ENCODE measurements at places on chromosomes 11 and 22.

- no peak for DNase-seq
Observed at GRCh38 chr22:42655693-42656092, 6.5 kb upstream of the CYB5R3 start.

DNA sequence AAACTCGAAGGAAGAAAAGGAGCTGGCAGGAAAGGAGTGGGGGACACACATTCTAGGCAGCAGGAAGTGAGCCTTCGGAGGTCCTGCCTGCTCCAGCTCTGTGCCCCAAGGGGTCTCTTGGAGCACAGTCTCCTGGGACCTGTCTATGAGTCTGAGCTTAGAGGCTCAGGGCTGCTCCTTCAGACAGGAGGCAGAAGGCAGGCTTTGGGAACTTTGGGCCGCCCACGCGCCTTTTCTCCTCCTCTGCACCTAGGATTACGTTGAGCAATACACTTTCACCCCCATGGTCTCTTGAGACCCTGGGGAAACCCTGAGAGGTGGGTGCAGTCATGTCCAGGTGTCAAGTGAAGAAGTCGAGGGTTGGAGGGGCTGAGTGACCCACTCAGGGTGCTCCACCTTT is 965 bp downstream of the TCN2 start:
- no peak for DNase-seq

DNA sequence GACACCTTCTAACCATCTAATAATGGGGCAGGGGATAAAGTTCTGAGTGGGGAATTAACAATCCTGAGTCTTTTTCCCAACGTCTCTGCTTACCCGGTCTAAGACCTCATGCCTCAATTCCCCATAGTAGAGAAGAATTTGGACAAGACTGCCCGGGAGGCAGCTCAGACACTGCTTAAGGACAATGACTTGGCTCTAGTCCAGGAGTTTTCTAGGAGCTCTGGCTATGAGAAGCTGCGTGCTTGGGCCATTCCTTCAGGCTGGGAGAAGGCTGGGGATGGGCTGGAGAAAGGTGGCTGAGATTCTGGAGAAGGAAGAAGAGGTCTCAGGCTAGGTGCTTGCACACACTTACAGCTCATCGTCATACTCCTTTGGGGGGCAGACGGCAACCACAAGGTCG is 19.8 kb upstream of the ABCC8 start:
- no peak for DNase-seq

GRCh38 chr11:62071408-62071807 is 52.4 kb upstream of the INCENP start:
- no peak for DNase-seq

DNA sequence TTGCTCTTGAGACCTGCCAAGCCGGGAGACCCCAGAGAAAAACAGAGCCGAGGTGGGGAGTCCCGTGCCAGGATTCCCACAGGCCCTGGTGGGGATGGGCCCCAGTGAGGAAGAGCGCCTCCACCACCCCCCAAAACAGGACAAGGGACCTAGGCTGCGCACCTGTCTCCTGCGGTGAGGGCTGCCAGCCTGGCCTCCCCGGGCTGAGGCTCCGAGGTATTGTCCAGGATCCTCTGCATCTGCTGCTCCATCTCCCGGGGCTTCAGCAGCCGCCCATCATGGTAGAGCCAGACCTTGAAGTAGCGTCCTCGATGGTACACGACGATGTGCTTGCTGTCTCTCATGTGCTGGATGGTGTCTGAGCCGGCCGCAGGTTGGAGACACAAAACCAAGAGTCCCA is 33.3 kb upstream of the TESMIN start:
- DNase-seq, result no peak

DNA sequence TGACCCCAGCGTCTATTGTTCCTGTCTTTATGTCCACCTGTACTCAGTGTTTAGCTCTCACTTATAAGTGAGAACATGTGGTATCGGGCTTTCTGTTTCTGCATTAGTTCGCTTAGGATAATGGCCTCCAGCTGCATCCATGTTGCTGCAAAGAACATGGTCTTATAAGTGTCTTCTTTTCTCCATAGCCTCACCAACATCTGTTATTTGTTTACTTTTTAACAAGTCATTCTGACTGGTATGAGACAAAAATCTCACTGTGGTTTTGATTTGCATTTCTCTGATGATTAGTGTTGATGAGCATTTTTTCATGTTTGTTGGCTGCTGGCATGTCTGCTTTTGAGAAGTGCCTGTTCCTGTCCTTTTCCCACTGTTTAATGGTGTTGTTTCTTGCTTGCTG is 21.7 kb upstream of the SLN start:
- no peak for DNase-seq

DNA sequence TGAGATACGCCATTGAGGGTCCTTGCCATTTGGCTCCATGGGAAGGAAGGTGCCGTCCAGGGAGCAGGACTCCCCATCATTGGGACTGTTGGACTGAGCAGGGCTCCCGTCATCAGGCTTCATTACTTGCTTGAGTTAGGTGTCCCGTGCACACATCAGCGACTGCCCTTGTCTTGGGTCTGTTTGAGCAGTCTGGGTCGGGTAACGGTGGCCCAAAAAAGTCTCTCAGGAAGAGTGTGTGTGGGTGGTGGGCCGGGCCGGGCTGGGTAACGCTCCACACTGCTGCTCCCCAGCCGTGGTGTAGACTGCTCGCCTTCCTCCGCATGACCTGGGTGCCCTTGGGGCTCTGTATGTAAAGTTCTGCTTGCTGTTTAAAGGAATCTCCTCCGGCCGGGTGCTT is 293.5 kb downstream of the TBC1D22A start:
- no peak for DNase-seq

Data from C1 segment of cervical spinal cord (tissue), 14 donors.